Gastrocnemius medialis (tissue), 4 donors: ENCODE measurements at places on chromosomes 12 and 14.

- DNase-seq, result no peak
Measured at GRCh38 chr14:31578792-31579501, 17.7 kb downstream of the NUBPL start.

GRCh38 chr12:77062846-77063461 lies 2.4 kb downstream of the E2F7 start:
- DNase-seq, result no peak

- DNase-seq, result no peak
Measured at GRCh38 chr12:125387206-125387605, 322.0 kb downstream of the AACS start.

DNA sequence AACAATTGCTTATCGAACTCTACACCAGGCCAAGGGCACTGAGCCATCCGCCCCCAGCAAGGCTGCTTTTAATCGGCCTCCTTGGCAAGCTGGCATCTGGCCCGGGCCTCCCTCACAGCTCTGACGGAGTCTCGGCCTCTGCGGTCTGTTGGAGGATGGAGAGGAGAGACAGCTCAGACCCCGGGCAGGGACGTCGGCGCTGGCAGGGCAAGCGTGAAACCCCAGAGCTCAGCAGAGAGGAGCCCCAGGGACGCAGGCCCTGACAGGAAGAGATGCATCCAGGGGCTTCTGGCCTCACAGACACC lies 17.5 kb downstream of the CAMKK2 start:
- no peak for DNase-seq

DNA sequence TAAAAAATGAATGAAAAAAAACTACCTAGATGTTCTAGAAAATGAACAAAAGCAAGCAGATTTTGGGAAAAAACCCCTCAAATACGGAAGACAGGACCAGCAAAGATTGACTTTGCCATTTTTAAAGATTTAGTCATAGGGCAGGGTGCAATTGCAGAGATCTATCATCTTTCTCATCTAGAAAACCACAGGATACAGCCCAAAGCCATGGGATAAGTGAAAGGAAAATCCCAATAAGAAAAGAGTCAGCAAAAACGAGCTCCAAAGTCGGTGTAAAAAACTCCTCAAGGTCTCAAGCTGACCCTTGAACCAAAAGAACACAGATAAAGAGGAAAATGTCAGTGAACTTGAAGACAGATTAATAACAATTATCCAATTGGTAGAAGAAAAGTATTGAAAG lies 28.0 kb downstream of the CEP290 start:
- no peak for DNase-seq
